ENCODE measurements at places on chromosomes 12 and 14.

- peak; percentile 41 for DNase-seq
Measured at GRCh38 chr14:68510201-68511128, 282.4 kb downstream of the ZFP36L1 start.

DNA sequence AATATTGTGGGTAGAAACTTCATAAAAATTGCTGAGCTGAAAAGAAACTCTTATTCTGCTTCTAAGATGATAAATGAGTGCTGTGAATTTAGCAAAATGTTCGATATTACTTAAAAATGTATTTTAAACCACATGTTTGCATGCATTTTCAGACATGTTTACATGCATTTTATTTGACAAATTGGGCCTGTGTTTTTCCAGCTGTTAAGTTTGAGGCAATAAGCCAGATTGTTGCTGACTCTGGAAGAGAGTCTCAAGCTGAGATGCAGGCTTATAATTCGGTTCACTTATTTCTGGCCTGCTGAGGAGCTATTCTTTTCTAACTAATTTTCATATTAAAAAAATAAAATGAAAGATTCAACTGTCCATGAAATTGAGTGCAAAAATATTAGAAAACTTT is 110.1 kb downstream of the SYNE2 start:
- DNase-seq: no peak

GRCh38 chr12:127260531-127260930 is 1006.4 kb upstream of the TMEM132C start:
- peak; percentile 88 for DNase-seq

- no peak for DNase-seq
Measured at GRCh38 chr12:112116232-112117060, 7.9 kb upstream of the NAA25 start.

- DNase-seq: no peak
Measured at GRCh38 chr12:112756918-112757317, 34.6 kb upstream of the RPH3A start.

- DNase-seq: no peak
Measured at GRCh38 chr12:111274777-111275176, 94.1 kb downstream of the PHETA1 start.

DNA sequence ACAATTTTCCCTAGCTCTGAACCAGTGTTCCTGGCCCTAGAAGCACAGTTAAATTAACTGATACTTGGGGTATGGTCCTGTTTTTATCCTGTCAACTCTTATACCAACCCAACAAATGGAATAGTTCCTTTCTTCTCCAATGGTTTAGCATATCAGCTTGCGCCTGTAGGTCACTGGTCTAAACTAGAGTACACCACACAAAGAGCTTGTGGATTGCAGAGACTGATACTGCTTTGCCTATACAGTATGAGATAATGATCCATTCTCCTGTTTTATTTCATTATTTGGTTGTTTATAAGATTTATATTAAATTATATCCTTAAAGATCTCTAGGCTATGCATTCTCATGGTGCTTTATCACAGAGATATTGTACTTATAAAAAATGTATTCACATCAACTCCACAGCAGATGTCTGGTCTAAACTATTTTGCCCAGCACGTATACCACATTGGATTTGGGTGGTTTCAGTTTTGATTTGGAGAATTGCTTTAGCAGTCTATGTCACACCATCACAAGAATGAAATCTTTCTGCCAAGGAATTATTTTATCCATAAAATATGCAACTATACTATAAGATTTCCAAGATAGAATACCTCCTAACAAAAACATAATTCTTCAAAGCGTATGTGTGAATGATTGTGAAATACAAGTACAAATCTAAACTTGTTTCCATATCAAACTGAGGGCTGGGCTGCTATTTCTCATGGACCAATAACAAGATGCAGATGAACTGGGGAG is 142.1 kb downstream of the SLC16A7 start:
- no peak for DNase-seq

DNA sequence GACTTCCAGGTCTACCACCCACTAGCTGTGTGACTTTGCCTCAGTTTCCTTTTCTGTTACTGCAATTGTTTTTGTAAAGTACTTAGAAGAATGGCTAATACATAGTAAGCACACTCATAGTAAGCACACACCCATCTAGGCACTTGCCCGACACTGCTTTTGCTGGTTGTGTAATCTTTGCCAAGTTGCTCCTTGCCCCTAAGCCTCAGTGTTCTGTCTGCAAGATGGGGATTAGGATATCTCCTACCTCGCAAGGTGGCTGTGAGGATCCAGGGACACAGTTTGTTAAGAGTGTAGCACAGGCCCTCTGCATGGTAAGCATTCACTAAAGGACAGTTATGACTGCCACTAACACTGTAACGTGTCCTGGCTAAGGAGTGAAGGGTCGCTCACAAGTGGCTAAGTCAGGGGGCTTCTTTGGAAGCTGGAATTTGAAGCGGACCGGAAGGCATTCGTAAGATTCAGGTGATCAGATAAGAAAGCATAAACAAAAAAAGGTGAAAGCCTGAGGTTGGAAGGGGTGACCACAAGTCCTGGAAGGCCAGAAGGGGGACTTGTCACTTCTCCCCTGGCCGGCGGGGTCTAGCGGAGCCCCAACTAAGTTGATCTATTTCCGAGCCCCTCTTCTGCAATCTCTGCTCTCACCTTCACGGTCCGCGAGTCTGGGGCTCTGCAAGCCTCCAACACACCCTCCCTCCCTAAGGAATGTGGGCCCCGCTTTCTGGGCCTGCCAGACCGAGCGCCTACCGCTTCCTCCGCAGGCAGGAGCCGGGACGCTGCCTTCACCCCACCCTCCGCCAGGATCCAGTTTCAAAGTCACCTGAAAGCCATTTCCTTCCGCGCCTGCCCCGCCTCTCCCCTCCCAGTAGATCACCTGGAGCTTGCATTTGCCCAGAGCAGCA is 1.5 kb upstream of the PLEKHG3 start:
- no peak for DNase-seq

DNA sequence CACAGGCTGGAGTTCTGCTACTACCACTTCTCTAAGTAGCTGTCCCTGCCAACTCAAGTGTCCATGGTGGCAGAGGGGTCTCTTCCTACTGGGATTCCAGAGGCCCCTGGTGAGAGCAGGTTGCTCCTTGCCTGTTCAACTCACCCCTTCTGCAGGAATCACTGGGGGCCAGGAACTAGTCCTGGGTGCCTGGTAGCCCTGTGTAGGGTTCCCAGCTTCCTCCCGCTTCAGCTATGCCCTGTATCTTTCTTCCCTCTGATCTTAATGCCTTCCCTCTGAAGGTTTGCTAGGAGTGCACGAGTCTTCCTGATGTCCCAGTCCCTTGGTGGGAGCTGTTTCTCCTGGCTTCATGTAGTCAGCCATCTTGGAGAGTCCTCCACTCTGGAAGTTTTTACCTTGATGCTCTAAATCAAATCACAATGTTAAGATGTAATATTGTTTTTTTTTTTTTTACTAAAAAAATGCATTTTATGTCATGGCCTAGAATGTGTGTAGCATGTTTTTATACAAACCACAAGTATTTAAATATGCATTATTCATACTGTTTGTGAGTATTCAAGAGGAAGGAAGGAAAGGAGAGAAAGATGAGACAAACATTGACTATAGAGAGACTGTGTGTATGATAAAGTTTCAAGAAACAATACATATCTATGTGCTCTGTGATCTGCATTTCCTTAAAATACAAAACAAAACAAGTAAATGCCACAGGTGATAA is 54.7 kb downstream of the FRS2 start:
- no peak for DNase-seq

GRCh38 chr12:16330560-16330959 is 16.9 kb upstream of the MGST1 start:
- DNase-seq: no peak

GRCh38 chr12:113778432-113779132 is 187.5 kb downstream of the RBM19 start:
- DNase-seq: no peak

GRCh38 chr12:67676624-67677023 is 28.1 kb downstream of the DYRK2 start:
- no peak for DNase-seq

GRCh38 chr14:69882116-69882864 is 3.1 kb downstream of the SMOC1 start:
- DNase-seq: no peak

DNA sequence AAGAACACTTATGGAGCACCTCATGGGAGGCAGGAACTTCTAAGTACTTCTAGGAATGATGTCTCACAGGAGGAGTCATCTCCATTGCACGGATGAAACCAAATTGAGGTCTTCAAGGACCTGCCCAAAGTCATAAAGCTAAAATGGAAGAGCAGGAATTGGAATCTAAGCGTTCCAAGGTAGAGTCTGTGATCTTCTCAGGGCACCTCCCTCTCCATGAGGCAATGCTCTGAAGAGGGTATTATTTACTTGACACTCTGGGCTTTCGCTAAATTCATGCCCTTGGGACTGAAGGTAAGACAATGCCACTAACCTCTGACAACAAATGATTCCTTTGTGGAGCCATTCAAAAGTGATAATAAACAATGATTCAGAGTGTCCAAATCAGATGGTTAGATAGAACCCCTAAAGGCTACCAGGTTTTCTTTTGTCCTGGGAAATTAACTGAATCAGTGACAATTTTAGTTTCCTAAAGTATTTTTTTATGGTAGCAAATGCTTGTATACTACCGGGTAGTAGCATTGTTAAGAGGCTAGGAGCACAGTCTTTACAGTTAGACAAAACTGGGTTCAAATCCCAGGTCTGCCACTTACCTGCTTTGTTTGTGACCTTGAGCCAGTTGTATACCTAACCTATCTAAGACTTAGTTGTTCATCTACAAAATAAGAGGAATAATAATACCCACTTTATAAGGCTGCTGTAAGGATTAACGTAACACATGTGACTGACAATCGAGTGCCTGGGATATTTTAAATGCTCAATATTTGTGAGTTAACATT is 12.3 kb downstream of the HMGA2 start:
- DNase-seq: no peak

DNA sequence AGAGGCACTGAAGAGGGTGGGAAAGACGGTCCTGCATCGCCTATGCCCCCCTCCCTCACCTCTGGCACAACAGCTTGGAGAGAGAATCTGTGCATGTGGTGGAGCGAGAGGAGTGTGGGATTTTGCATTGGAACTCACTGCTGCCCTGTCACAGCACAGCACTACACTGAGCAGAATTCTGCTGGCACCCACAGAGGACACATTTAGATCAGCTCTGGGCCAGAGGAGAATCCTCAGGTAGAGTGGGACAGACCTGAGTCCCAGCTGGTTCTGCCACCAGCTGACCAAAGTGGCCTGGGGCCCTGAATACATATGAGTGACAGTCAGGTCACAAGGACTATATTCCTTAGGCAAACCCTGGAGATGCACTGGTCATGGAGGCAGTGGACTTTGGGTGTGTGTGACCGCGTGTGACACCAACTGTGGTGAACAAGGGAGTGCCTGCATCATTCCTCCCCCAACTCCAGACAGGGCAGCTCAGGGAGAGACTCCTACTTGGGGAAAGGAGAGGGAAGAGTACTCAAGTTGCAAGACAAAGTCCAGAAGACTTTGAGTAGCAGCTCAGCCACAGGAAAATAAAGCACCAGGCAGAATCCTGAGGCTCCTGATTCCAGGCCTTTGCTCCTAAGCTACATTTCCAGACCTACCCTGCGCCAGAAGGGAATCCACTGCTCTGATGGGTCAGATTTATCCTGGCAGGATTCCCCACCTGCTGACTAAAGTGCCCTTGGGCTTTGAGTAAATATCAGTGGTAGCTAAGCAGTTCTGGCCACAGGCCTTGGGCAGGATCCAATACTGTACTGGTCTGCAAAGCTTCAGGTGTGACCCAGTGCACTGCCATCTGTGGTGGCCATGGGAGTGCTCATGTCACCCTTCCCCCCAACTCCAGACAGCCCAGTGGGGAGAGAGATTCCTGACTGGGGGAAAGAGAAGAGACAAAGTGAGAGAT is 10.6 kb upstream of the ACOT1 start:
- no peak for DNase-seq

GRCh38 chr12:113190761-113191160 is 5.2 kb downstream of the RITA1 start:
- DNase-seq: no peak

GRCh38 chr14:59566296-59566695 is 10.3 kb downstream of the CCDC175 start:
- no peak for DNase-seq

DNA sequence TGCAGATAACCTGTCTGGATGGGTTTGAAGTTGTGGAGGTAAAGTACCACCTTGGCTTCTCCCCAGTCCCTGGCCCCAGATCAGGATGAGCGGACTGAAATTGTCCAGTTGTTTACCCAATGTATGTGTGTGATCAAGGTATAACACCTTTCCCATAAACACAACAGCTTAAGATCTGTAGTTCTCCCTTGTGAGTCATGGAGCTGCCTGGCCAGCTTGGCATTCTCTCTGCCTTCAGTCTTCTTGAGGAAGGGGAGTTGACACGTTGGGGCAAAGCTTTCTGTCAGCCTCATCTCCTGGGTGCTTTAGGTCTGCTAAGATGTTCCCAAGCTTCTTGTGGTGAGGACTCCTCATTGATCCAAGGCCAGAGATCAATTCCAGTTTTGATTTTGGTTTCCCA is 6.1 kb downstream of the C1S start:
- no peak for DNase-seq

- DNase-seq: no peak
Measured at GRCh38 chr12:89384807-89385206, 32.5 kb upstream of the DUSP6 start.

GRCh38 chr14:101839236-101839635 is 77.7 kb downstream of the PPP2R5C start:
- DNase-seq: no peak

DNA sequence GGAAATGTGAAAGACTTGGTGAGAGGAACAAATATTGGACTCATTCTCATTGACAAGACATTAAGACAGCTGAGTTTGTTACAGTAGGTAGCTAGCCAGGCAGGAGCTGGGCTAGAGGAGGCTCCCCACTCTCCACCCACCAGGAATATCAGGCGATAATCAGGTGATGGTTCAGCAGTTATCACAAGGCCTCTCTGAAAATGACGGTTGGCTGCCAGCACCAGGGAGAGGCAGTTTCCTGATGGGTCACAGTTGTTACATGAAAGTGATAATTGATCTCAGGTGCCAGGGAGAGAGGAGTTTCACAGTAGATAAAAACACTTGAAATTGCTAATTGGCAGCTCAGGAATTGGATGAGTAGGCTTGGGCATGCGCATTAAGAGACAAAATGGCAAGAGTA is 116.5 kb downstream of the TMTC2 start:
- DNase-seq: no peak

DNA sequence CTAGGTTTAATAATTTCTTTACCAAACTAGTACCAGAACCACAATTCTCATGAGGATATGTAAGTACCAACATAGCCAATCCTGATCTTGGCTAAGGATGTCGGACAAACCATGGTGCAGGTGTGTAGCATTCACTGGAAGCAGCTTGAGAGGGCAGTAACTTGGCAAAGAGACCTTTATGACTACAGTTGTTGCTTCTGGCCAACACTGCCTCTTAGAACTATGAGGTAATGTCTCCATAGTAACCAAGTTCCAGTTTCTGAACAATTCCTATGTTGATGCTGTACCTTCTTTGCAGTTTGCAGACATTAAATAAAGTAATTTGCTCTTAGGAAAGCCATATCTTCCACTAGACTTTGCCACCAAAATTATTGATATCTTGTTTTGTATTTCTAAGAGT is at the start of gene LMNTD1:
LMNTD1 (minus strand) TSS at position 186 of the 400 bp plus-strand sequence. CDS start 324 bp downstream, outside the sequence.
- DNase-seq: peak; percentile 59

- no peak for DNase-seq
Measured at GRCh38 chr14:72404998-72405397, 472.8 kb downstream of the RGS6 start.

Data from AG04449 (cell line).